Nephron progenitor cell (in vitro differentiated cells): ENCODE measurements at places on chromosomes 7 and 10.
A peak's percentile ranks its signal among the peaks of the same experiment; 100 is the strongest.

DNA sequence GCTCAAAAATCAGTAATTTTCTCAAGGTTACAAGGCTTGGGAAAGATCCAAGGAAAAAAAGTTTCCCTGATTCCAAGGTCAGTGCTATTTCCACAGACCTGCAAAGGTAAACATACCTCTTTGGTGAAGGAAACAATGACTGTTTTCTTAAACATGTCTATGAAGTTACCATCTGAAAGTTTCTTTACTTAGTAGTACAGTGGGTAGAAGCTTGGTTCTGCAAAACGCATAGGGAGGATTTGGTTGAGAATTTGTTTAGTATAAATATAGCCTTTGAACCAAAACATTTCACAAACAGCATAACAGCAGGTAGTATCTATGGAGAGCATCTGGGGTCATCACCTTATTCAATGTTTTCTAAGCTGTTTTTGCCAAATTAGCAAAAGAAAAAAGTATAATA is 169.6 kb downstream of the CCSER2 start:
- H3K4me1 ChIP-seq, result peaks cover 15% of the 10 kb centered on the region
- H3K27me3 ChIP-seq, result no peaks in the 10 kb centered on the region
- no peak for DNase-seq
- peaks cover 29% of the 10 kb centered on the region for H3K36me3 ChIP-seq
- no peak overlapping the region for H3K27ac ChIP-seq

- H3K36me3 ChIP-seq, result no peaks in the 10 kb centered on the region
- peaks cover 6% of the 10 kb centered on the region for H3K4me1 ChIP-seq
- H3K27me3 ChIP-seq, result peaks cover 21% of the 10 kb centered on the region
- no peak overlapping the region for H3K4me3 ChIP-seq
- no peak for DNase-seq
These were observed 80.5 kb downstream of the TBXAS1 start for GRCh38 chr7:139909379-139910050.

DNA sequence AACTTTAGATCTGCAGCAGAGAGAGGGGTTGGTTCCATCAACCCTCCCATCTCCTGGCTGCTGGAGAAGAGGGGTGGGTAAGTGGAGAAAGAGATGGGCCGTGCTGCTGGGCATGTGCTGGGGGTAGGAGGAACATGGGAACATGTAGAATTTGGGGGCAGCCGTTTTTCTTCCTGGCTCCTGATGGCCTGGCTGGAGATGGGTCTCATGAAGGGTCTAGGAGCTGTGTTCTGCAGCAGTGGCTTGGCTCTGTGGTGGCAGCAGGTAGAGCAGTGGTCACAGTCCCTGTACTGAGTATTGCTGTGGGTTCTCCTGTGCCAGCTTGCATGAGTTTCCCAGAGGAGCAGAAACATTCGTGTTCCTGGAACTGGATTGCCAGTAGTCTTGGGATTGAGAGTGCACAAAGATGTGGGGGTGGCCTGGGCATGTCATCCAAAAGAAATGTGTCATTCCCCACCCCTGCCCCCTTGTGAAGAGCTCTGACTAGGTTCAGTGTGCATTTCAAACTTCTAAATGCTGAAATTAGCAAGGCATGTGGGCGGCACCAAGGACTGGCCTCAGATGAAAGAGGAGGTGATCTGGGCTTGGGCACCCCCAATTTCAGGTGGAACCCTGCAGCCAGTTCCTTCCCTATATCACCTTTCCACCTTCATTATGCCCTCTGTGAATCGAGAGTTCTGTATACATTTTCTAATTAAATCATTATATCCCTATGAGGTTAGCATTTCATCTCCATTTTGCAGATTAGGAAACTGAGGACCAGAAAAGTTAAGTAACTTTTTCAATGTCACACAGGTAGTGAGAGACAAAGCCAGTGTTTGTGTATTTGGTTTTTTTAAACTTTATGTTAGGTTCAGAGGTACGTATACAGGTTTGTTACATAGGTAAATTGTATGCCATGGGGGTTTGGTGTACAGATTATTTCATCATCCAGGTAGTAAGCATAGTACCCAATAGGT is 2.1 kb downstream of the CHST3 start:
- no peak for DNase-seq
- no peaks in the 10 kb centered on the region for H3K36me3 ChIP-seq

GRCh38 chr10:104333032-104333727 is 5.1 kb downstream of the ITPRIP start:
- peaks cover 3% of the 10 kb centered on the region for H3K27me3 ChIP-seq
- H3K4me1 ChIP-seq, result peaks cover 89% of the 10 kb centered on the region
- no peaks in the 10 kb centered on the region for H3K36me3 ChIP-seq
- no peak for DNase-seq
- H3K4me3 ChIP-seq, result peak overlapping the region; percentile 51

DNA sequence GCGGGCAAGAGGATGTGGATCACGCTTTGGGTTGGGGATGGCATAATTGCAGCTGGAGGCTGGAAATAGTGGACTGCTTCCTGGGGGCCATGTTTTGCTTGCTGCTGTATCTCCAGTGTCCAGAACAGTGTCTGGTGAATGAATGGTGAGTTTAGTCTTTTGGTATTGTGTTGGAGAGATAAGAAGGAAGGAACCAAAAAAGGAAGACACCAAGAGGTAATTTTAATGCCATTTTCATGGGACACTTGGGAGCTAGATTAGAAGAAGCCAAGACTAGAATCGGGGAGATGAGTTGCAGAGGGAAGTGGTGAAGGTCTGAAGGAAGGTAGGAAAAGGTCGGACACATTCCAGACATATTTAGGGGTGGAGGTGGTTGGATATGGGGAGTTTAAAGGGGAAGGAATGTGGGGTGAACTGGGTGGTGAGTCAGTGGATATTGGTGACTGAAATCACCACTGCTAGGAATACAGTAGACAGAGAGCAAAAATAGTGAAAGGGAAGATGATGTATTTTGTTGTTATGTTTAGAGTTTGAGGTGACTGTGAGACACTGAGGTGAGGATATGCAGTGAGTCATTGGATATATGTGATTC is 76.7 kb downstream of the CCNY start:
- no peak for DNase-seq
- no peaks in the 10 kb centered on the region for H3K27me3 ChIP-seq
- H3K36me3 ChIP-seq, result peaks cover 3% of the 10 kb centered on the region
- no peak overlapping the region for H3K27ac ChIP-seq
- no peak overlapping the region for H3K4me3 ChIP-seq
- H3K4me1 ChIP-seq, result peaks cover 41% of the 10 kb centered on the region

- H3K27ac ChIP-seq, result peak overlapping the region; percentile 61
- no peak for DNase-seq
- H3K27me3 ChIP-seq, result no peaks in the 10 kb centered on the region
- H3K4me1 ChIP-seq, result peaks cover 79% of the 10 kb centered on the region
- no peak overlapping the region for H3K4me3 ChIP-seq
- H3K36me3 ChIP-seq, result no peaks in the 10 kb centered on the region
These were observed 49.0 kb downstream of the SPOCK2 start for GRCh38 chr10:72039377-72039776.

- no peaks in the 10 kb centered on the region for H3K36me3 ChIP-seq
- H3K4me3 ChIP-seq, result no peak overlapping the region
- no peak overlapping the region for H3K27ac ChIP-seq
- peak; percentile 60 for DNase-seq
- peaks cover 4% of the 10 kb centered on the region for H3K4me1 ChIP-seq
- H3K27me3 ChIP-seq, result peaks cover 3% of the 10 kb centered on the region
These were observed 610.4 kb downstream of the IPMK start for GRCh38 chr10:57657164-57657765.

GRCh38 chr10:11655836-11656235 is 44.4 kb upstream of the USP6NL start:
- peaks cover 9% of the 10 kb centered on the region for H3K4me1 ChIP-seq
- no peaks in the 10 kb centered on the region for H3K27me3 ChIP-seq
- H3K36me3 ChIP-seq, result no peaks in the 10 kb centered on the region
- no peak overlapping the region for H3K4me3 ChIP-seq

GRCh38 chr10:98748298-98748697 is 301.6 kb upstream of the HPS1 start:
- no peaks in the 10 kb centered on the region for H3K27me3 ChIP-seq
- no peak overlapping the region for H3K4me3 ChIP-seq
- H3K27ac ChIP-seq, result no peak overlapping the region
- DNase-seq, result peak; percentile 7
- peaks cover 8% of the 10 kb centered on the region for H3K36me3 ChIP-seq
- no peaks in the 10 kb centered on the region for H3K4me1 ChIP-seq
